Urinary bladder (tissue), 4 donors: ENCODE measurements at places on chromosomes 4 and X. TPM values are rescaled to one million over a fixed set of nuclear protein-coding genes. Genes with fewer than 3 reads are reported as not detected.

Gene ASMTL
- 9.1 TPM for total RNA-seq

Gene LPAR4
- total RNA-seq: 20.5 TPM

Gene STK32B
- 12.1 TPM for total RNA-seq

- DNase-seq: no peak
Observed at GRCh38 chr4:48193096-48193836, 59.2 kb upstream of the TXK start.

GRCh38 chr4:176883108-176883550 is 90.4 kb upstream of the VEGFC start:
- no peak for DNase-seq

Gene FAM90A26
- not detected for total RNA-seq

DNA sequence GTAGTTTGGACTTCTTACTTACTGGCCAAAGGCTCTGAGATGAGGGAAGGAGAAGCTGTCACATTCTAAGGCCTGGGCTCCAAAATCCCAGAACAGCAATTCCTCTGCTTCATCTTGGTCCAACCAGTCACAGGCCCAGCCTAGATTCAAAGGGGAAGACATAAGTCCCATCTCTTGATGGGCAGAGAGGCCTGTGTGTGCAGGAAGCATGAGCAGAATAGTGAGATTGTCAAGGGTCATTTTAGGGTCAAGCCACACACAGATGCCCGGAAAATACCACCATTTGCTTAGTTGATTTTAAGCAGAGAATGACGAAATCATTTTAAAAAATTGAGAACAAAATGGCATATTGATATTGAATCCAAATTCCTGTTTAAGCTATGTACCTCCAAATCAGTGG is 580.9 kb upstream of the ZFP42 start:
- DNase-seq: no peak

GRCh38 chrX:72003811-72004750 is 93.4 kb downstream of the NHSL2 start:
- no peak for DNase-seq

- DNase-seq: peak; percentile 28
Observed at GRCh38 chr4:73776321-73776729, 36.0 kb downstream of the CXCL8 start.

Gene FOXP3
- not detected for total RNA-seq

Gene ADGRG2
- total RNA-seq: 1.5 TPM

DNA sequence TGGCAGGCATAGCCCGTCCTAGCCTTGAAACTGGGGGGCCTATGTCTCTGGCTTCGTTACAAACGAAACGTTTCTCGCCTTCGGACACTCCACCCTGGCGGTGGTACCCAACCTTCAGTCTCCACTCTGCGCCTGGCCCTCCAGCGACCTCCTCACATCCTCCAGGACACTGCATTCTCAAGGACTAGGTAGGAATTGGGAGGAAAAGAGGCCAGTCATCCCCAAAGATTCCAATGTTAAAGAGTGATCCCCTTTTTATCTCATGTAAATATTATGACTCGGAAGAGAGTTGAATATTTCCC is 2.1 kb upstream of the NKX6-1 start:
- no peak for DNase-seq

Gene PLP1
- total RNA-seq: 68.2 TPM

Gene GRIA3
- total RNA-seq: 6.0 TPM

DNA sequence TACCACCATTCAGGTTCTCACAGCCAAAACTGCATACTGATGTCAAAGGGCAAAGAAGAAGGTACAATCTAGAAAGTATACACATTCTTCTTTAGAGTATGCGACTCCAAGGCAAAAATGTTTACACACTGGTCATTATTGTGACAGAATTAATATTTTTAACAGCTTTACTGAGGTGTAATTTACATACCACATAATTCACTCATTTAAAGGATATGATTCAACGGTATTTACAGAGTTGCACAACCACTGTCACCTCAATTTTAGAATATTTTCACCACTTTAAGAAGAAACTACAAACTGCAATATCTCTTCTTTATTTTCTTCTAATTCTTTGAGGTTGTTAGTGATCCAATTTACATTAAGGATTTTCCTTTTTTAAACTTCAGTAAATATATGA is 325.4 kb upstream of the SMIM31 start:
- no peak for DNase-seq

Gene IQCM
- total RNA-seq: not detected

DNA sequence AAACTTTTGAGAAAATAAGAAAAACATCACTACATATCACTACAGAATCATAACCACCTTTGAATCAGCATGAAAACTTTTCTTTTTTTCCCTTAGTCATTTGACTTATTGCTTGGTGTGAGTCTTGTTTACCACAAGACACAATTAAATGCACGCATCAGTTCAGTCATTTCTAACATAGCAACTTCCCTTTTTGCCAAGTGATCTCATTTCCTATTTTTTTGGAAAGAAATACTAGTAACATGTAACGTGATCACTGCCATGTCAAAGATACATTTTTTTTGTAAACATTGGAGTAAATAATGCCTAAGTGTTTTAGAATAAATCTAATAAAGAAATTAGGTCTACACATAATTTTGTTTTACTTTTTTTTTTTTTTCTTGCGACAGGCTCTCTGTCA is 5.1 kb upstream of the CXCL8 start:
- DNase-seq: no peak

GRCh38 chr4:8209181-8209874 is 10.2 kb downstream of the SH3TC1 start:
- DNase-seq: no peak

Gene REELD1
- not detected for total RNA-seq

- DNase-seq: no peak
Observed at GRCh38 chr4:5142726-5143125, 91.4 kb downstream of the STK32B start.

- DNase-seq: no peak
Observed at GRCh38 chr4:5412296-5412695, 296.1 kb downstream of the EVC2 start.

Gene PDZD4
- total RNA-seq: 6.6 TPM

- DNase-seq: no peak
Observed at GRCh38 chrX:38879631-38880220, 78.5 kb downstream of the MID1IP1 start.

DNA sequence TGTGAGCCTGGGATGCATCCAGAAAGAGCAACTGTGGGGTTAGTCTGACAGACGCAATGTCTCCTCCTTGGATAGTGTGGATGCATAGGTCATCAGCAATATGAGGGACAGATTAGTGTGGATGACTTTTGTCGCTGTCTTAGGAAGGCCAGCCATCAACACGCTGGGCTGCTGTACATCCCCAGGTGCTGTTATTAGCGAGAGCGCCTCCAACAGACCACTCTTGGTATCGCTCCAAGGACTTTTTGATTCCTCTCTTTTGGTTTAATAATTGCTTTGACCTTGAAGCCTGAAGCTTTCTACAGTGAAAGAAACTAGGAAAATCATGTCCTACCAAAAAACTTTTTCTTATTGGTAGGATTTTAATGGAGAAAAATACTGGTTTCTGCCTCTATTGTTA is 76.7 kb downstream of the TMEM131L start:
- DNase-seq: no peak

GRCh38 chrX:38717871-38718270 is 83.4 kb upstream of the MID1IP1 start:
- DNase-seq: no peak

DNA sequence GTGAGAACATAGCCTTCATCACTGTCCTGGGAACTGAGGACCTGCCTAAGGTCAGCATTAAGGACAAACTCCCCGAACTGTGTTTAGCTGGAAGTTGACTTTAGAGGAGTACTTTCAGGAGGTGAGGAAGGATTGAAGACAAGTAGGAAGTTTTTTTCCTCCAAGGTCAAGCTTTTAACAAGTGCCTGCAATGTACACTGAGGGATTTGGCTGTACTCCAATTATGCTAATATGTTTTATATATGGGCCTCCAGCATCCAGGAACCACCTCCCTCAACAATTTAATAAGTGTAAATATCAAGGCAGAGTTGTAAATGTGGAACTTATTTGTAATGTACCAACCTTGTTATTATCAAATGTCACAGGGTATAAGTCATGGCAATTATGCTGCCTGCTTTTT is 726.2 kb downstream of the RPA4 start:
- DNase-seq: no peak

DNA sequence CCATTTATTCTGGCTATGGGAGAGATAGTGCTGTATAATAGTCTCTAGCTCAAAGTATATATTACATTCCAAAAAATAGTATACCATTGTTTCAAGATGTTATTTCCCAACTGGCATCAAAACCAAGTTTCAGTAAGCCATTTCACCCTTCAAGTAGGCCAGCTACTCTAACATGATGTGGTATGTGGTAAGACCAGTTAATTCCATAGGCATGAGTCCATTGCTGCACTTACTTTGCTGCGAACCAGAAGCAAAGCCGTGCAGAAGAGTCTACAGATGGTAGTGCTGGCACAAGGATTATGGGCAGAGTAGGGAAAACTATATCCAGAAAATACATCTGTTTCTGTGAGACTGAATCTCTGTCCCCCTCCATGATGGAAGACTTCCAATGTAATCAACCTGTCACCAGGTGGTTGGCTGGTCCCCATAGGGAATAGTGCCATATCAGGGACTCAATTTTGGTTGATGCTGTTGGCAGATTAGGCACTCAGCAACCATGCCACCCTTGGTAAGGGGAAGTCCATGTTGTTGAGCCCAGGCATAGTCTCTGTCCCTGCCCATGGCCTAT is 49.8 kb upstream of the HSD17B10 start:
- no peak for DNase-seq

DNA sequence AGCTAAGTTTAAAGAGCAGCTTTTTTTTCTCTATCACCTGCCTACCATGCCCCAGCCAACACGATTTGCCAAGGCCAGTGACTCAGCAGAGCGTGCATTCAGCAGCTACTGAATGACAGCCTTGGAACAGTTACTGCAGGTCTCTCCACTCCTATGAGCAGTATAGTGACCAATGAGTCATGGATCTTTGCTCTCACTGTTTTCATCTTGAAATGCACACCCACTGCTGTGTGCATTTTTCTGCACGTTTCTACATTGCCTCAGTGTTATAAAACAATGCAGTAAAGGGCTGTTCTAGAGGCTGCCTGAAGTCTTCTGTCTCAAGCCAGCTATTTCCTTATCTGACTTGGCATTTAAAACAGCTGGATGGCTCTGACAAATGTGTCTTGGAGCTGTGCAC is 66.0 kb upstream of the C4orf54 start:
- DNase-seq: no peak

- no peak for DNase-seq
Observed at GRCh38 chr4:7261087-7261486, 68.7 kb downstream of the SORCS2 start.

GRCh38 chr4:22648996-22649395 is 43.7 kb upstream of the GBA3 start:
- DNase-seq: no peak

DNA sequence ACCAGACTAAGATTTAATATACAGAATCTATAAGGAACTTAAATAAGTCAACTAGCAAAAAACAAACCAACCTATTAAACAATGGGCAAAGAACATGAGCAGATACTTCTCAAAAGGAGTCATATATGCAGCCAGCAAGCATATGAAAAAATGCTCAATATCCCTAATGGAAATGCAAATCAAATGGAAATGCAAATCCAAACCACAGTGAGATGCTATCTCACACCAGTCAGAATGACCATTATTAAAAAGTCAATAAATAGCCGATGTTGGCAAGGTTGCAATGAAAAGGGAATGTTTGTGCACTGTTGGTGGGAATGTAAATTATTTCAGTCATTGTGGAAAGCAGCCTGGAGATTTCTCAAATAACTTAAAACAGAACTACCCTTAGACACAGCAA is 97.0 kb upstream of the SLC6A14 start:
- no peak for DNase-seq

- no peak for DNase-seq
Observed at GRCh38 chr4:89242864-89243732, 64.5 kb downstream of the GPRIN3 start.

DNA sequence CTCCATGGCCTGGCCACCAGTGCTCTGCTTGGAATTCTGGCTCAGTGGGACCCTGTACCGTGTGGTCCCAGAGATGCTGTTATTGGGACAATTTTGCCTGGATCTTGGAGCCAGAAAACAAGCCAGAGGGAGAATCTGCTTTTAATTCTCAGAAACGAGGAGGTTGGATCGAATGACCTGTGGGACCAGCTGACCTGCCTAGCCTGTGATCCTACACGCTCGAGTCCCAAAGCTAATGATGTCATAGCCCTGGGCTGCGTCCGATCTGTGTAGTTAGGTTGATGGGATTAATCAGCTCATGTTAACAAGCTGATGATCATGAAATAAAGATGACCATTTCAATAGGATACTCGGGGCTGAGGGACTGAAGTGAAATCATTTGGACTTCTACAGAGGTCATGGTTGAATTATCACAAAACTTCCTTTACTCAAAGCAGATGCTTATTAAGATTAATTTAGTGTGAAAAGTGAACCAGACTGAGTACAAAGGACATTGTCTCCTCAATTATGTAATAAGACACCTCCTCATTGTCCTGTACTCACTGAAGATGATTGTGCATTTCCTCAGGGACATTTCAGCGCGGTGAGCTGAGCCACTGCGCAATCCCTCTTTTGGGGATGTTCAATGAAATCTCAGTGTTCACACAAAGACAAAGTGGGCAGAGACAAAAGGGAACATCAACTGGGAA is 51.9 kb upstream of the STX18 start:
- DNase-seq: no peak

DNA sequence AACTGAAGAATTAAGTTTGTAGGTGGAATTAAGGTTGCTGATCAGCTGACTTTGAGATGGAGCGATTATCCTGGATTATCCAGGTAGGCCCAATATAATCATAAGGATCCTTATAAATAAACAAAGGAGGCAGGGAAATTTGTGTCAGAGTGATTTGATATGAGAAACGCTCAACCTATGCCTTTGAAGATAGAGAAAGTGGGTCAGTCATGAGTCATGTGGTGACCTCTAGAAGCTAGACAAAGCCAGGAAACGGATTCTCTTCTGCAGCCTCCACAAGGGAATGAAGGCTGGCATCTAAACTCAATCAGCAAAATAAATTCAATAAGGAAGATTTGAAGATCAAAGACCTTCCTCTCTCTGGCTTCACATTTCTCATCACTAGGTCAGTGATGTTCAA is 41.5 kb upstream of the SMIM10 start:
- DNase-seq: no peak

DNA sequence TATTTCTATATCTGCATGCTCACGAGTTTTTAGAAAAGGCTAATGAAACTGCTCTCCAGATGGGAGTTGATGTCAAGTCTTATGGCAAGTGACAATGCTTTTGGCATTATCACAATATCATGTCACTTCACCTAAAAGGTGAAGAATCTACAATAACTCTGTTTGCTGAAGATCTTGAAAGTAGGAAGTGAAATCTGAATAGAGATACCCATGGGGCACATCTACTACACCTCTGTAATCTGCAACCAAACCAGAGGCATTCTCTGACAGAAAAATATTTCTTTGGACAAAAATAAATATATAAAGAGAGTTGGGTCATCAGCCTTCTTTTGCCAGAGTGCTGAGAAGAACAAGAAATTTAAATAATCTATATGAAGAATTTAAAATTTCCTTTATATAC is 3.9 kb upstream of the VAMP7 start:
- no peak for DNase-seq

Gene POLA1
- 37.9 TPM for total RNA-seq
